ENCODE measurements at places on chromosomes 13 and 19. TPM values are rescaled to one million over a fixed set of nuclear protein-coding genes. Genes with fewer than 3 reads are reported as not detected.

Gene KIR3DL3
- not detected for total RNA-seq

Gene RAD23A
- total RNA-seq: 112 TPM

Gene ZBTB32
- total RNA-seq: not detected

Gene SPACA4
- not detected for total RNA-seq

Gene LRRC8E
- total RNA-seq: 2.0 TPM

Gene DIRAS1
- 8.4 TPM for total RNA-seq

Gene TNFRSF19
- 9.7 TPM for total RNA-seq

Gene ZNF254
- 31.9 TPM for total RNA-seq

Gene FCAR
- total RNA-seq: not detected

GRCh38 chr13:25908366-25908765, 143.4 kb downstream of the SHISA2 start:
- H3K4me3 ChIP-seq: no peak overlapping the region
- H3K36me3 ChIP-seq: no peaks in the 10 kb centered on the region
- peaks cover 2% of the 10 kb centered on the region for H3K27me3 ChIP-seq
- H3K27ac ChIP-seq: no peak overlapping the region
- no peak for DNase-seq

DNA sequence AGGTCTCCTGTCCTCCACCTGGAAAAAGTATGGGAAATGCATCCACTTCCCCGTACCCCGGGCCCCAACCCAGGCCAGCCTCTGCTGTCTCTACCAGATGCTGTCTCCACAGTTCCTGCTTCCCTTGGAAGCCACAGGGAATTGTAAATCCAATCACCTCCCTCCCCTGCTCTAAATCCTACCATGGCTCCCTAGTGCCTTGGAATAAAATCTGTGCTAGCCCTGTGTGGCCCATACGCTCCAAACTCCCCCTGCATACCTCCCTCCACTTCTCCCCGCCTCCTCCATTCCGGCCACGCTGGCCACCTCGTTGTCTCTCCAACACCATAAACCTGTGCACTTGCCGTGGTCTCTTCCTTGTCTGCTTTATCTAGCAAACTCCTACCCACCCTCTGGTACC, 31.2 kb downstream of the UNC13A start:
- H3K36me3 ChIP-seq: no peaks in the 10 kb centered on the region
- no peaks in the 10 kb centered on the region for H3K4me1 ChIP-seq
- no peak for DNase-seq
- no peak overlapping the region for H3K27ac ChIP-seq
- no peak overlapping the region for H3K4me3 ChIP-seq
- H3K27me3 ChIP-seq: no peaks in the 10 kb centered on the region

GRCh38 chr13:30905932-30906383, at the start of gene MEDAG:
TSS of gene MEDAG (plus strand) at chr13:30906271. CDS start at chr13:30906516, 245 bp downstream.
- no peak within 1 kb of the TSS for H3K27ac ChIP-seq
- H3K4me1 ChIP-seq: no peaks in the 10 kb centered on the region
- peaks cover 73% of the 10 kb centered on the region for H3K27me3 ChIP-seq
- H3K4me3 ChIP-seq: no peak within 1 kb of the TSS
- H3K36me3 ChIP-seq: no peaks in the 10 kb centered on the region
- DNase-seq: no peak

DNA sequence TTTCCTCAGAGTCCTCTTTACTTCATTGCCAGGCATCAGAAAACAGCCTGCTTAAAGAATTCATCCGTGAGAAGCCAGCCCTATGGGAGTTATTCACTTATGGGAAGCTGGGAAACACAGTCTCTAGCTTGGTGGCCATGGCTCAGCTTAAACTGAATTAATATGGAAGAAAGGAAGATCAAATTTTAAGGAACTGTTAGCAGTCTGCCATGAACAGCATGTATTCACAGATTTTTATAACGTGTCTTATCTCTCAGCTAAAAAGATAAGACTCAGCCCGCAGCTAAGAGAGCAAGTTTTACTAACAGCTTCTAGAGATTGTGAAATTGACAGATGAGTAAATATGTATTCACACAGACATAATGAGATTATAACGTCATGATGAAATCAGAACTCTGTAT, 253.7 kb upstream of the RXFP2 start:
- H3K36me3 ChIP-seq: no peaks in the 10 kb centered on the region
- no peak overlapping the region for H3K4me3 ChIP-seq
- peaks cover 14% of the 10 kb centered on the region for H3K4me1 ChIP-seq
- H3K27ac ChIP-seq: no peak overlapping the region

DNA sequence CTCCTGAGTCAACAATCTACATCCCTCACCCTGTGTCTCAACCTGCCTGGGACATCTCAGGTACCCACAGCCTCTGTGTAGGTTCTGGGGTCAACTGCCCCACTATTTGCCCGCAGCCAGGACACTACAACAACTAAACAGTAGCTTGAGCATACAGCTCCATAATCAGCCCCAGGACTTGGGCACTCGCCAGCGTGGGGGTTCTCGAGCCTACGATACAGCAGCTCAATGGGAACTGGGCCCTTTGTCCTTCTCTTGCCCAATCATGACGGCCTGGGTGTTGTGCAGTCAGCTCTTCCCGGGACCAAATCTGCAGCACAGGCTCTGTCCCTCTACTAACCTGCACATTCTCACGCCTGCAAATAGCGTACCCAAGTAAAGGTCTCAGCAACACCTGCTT, 1.3 kb downstream of the ZNF180 start:
- no peak for DNase-seq
- H3K4me1 ChIP-seq: no peaks in the 10 kb centered on the region
- peaks cover 36% of the 10 kb centered on the region for H3K36me3 ChIP-seq
- H3K4me3 ChIP-seq: peak overlapping the region; percentile 99
- no peak overlapping the region for H3K27ac ChIP-seq

DNA sequence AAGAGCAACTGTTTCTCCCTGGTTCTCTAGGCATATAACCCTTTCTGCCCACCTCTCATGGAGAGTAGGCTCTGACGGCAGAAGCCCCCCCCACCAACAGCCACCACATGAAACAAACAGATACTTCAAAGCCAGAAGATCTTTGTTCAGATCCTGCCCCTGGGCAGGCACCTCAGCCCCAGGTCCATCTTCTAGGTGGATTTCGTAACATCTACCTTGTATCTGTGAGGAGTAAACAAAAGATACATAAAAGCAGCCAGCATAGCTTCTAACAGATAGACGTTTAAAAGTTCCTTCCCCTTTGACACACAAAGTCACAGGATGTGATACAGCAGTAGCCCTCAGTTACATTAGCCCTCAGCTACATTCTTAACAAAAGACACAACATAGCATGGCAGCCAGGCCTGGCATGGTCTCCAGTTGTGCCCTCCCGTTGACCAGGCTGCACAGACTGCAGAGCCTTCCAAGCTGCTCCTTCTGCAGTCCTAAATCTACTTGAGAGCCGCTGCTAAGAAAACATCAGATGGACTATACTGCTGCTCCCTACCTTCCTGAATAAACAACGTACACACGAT, 35.4 kb downstream of the BRD4 start:
- DNase-seq: no peak
- peaks cover 23% of the 10 kb centered on the region for H3K4me1 ChIP-seq
- H3K27ac ChIP-seq: peak overlapping the region; percentile 26
- H3K27me3 ChIP-seq: no peaks in the 10 kb centered on the region

GRCh38 chr19:35447606-35448469, at the start of gene FFAR2:
TSS of gene FFAR2 (plus strand) at chr19:35448257. CDS start at chr19:35449715, 1,458 bp downstream.
- H3K4me3 ChIP-seq: no peak within 1 kb of the TSS
- H3K36me3 ChIP-seq: no peaks in the 10 kb centered on the region
- H3K27me3 ChIP-seq: no peaks in the 10 kb centered on the region
- no peak for DNase-seq

GRCh38 chr13:93881411-93881810, 598.1 kb downstream of the DCT start:
- DNase-seq: no peak
- no peaks in the 10 kb centered on the region for H3K27me3 ChIP-seq
- no peak overlapping the region for H3K4me3 ChIP-seq
- no peaks in the 10 kb centered on the region for H3K4me1 ChIP-seq
- H3K36me3 ChIP-seq: peaks cover 5% of the 10 kb centered on the region
- H3K27ac ChIP-seq: no peak overlapping the region

DNA sequence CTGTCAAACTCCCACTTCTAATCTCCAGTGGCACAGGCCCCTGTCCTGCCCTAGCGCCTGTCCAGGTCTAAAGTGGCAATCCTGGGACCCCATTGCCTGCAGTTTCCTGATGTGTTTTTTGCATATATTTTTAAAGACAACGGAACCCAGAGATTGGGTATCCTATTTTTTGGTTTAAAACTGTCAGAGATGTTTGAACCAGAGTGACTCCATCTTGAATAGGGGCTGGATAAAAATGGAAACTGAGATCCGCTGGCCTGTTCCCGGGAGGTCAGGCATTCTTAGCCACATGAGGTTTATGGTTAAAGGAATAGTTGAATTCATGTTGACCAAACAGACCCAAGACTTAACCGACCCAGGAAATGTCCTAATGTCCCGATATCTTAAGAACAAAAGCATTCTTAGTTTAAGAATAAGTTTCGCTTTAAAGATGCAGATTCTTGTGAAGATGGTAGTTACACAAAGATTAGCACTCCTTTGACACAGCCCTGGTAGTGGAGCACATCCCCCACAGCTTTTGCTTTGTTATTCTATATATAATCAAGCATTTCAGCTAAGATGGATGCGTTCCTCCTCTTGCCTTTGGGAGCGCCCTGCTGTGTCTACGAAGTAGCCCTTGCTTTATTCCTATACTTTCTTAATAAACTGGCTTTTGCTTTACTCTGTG, 332.1 kb downstream of the UQCRFS1 start:
- peaks cover 34% of the 10 kb centered on the region for H3K27me3 ChIP-seq
- H3K4me1 ChIP-seq: peaks cover 24% of the 10 kb centered on the region
- H3K36me3 ChIP-seq: no peaks in the 10 kb centered on the region
- H3K27ac ChIP-seq: peak overlapping the region; percentile 65
- DNase-seq: peak; percentile 77

DNA sequence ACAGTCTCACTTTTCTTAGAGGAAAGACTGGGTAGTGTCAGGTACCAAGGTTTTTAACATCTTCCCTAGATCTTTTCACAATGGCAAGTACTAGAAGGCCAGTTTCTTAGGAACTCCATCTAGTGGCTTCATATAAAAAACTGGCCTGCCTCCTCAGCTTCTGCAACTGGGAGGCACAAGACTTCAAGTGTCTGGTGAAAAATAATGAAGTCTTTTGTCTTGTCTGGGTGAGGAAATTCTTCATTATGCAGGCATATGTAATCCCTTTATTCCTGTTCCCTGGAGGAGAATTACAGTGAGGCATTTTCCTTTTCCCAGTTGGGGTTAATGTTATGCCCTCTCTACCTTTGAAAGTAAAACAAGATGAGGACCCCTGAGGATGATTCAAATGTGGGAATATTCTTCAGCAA, 300.5 kb downstream of the NALCN start:
- H3K27ac ChIP-seq: peak overlapping the region; percentile 90
- no peaks in the 10 kb centered on the region for H3K27me3 ChIP-seq
- no peak for DNase-seq
- no peaks in the 10 kb centered on the region for H3K36me3 ChIP-seq
- no peaks in the 10 kb centered on the region for H3K4me1 ChIP-seq

- DNase-seq: no peak
- H3K4me1 ChIP-seq: no peaks in the 10 kb centered on the region
- no peaks in the 10 kb centered on the region for H3K27me3 ChIP-seq
- peak overlapping the region; percentile 73 for H3K4me3 ChIP-seq
Measured at GRCh38 chr19:15231271-15231670, 977 bp downstream of the EPHX3 start.

GRCh38 chr19:10138879-10139795, 19.4 kb upstream of the EIF3G start:
- DNase-seq: no peak
- H3K4me3 ChIP-seq: no peak overlapping the region
- no peaks in the 10 kb centered on the region for H3K27me3 ChIP-seq
- H3K36me3 ChIP-seq: peaks cover 77% of the 10 kb centered on the region
- no peak overlapping the region for H3K27ac ChIP-seq

DNA sequence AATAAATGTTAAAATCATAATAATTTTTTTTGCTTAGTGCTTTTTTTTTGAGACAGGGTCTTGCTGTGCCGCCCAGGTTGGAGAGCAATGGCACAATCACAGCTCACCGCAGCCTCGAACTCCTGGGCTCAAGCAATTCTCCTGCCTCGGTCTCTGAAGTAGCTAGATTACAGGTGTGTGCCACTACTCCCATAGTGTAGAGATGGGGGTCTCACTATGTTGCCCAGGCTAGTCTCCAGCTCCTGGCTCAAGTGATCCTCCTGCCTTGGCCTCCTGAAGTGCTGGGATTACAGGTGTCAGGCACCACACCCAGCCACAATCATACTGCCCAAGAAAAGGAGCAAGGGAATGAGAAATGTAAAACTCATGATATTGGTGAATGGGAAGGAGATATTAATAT, 5.1 kb downstream of the FBL start:
- DNase-seq: no peak
- H3K27me3 ChIP-seq: no peaks in the 10 kb centered on the region

GRCh38 chr13:100987948-100988347, 313.4 kb upstream of the TMTC4 start:
- no peak overlapping the region for H3K4me3 ChIP-seq
- H3K27ac ChIP-seq: no peak overlapping the region
- peak; percentile 71 for DNase-seq

- no peaks in the 10 kb centered on the region for H3K27me3 ChIP-seq
- H3K27ac ChIP-seq: peak within 1 kb of the TSS; percentile 96
- DNase-seq: peak; percentile 92
- peaks cover 21% of the 10 kb centered on the region for H3K36me3 ChIP-seq
Measured at GRCh38 chr19:55605637-55606470, at the start of gene ZNF865. TSS of gene ZNF865 (plus strand) at chr19:55605647. CDS start at chr19:55613619, 7,972 bp downstream.

- no peak for DNase-seq
- H3K27ac ChIP-seq: no peak overlapping the region
- no peaks in the 10 kb centered on the region for H3K36me3 ChIP-seq
- H3K4me1 ChIP-seq: no peaks in the 10 kb centered on the region
- H3K4me3 ChIP-seq: no peak overlapping the region
- no peaks in the 10 kb centered on the region for H3K27me3 ChIP-seq
Measured at GRCh38 chr13:66748712-66749111, 481.4 kb downstream of the PCDH9 start.

- no peak overlapping the region for H3K4me3 ChIP-seq
- H3K36me3 ChIP-seq: no peaks in the 10 kb centered on the region
- peaks cover 7% of the 10 kb centered on the region for H3K27me3 ChIP-seq
Measured at GRCh38 chr13:103156346-103156998, 90.3 kb upstream of the SLC10A2 start.

GRCh38 chr13:25756251-25756650, 295.6 kb downstream of the SHISA2 start:
- H3K36me3 ChIP-seq: no peaks in the 10 kb centered on the region
- DNase-seq: no peak
- H3K27me3 ChIP-seq: no peaks in the 10 kb centered on the region
- H3K4me3 ChIP-seq: no peak overlapping the region

GRCh38 chr13:38365661-38366060, 16.0 kb downstream of the UFM1 start:
- H3K36me3 ChIP-seq: peaks cover 29% of the 10 kb centered on the region
- no peaks in the 10 kb centered on the region for H3K27me3 ChIP-seq
- no peak overlapping the region for H3K4me3 ChIP-seq
- no peaks in the 10 kb centered on the region for H3K4me1 ChIP-seq

- no peaks in the 10 kb centered on the region for H3K4me1 ChIP-seq
- H3K27ac ChIP-seq: no peak overlapping the region
- H3K4me3 ChIP-seq: no peak overlapping the region
- no peak for DNase-seq
Measured at GRCh38 chr13:83907196-83907989, 25.1 kb upstream of the SLITRK1 start.

GRCh38 chr13:45747071-45747470, 45.0 kb downstream of the CBY2 start:
- H3K4me1 ChIP-seq: peaks cover 9% of the 10 kb centered on the region
- no peak for DNase-seq
- H3K36me3 ChIP-seq: no peaks in the 10 kb centered on the region
- H3K27ac ChIP-seq: no peak overlapping the region
- no peak overlapping the region for H3K4me3 ChIP-seq

Measured in endodermal cell (in vitro differentiated cells).